ENCODE measurements at places on chromosomes 16 and 17. TPM values are rescaled to one million over a fixed set of nuclear protein-coding genes. Genes with fewer than 3 reads are reported as not detected.

DNA sequence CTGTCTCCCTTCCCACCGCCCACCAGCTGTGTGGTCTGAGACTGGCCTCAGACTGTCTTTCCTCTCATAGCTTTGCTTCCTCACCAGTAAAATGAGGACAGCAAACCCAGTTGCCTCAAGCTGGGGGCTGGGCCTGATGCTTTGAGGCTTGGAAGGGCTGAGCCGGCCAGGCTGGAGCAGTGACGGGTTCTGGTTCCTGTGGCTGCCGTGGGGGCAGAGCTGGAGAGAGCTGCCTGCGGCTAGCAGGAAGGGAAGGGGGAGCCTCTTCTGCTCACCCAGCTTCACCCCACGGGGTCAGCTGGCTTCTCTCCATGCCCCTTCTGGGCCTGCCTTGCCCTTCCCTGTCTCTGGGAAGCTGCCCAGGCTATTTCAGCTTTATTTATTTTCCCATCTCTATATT, 23.7 kb downstream of the LASP1 start:
- H3K4me1 ChIP-seq, result peaks cover 21% of the 10 kb centered on the region
- no peaks in the 10 kb centered on the region for H3K36me3 ChIP-seq
- no peak for DNase-seq
- peaks cover 12% of the 10 kb centered on the region for H3K27me3 ChIP-seq

GRCh38 chr17:20032636-20033035, 23.5 kb downstream of the SPECC1 start:
- no peaks in the 10 kb centered on the region for H3K4me1 ChIP-seq
- H3K36me3 ChIP-seq, result no peaks in the 10 kb centered on the region
- no peaks in the 10 kb centered on the region for H3K27me3 ChIP-seq
- H3K4me3 ChIP-seq, result no peak overlapping the region

Gene NMT1
- 96.5 TPM for total RNA-seq

- H3K36me3 ChIP-seq, result peaks cover 5% of the 10 kb centered on the region
- H3K4me3 ChIP-seq, result no peak overlapping the region
- H3K27ac ChIP-seq, result peak overlapping the region; percentile 77
- H3K4me1 ChIP-seq, result peaks cover 13% of the 10 kb centered on the region
- H3K27me3 ChIP-seq, result peaks cover 7% of the 10 kb centered on the region
- DNase-seq, result no peak
These were observed 15.7 kb upstream of the MC1R start for GRCh38 chr16:89902980-89903379.

GRCh38 chr17:13400491-13400890, 201.2 kb downstream of the HS3ST3A1 start:
- no peak for DNase-seq
- no peak overlapping the region for H3K27ac ChIP-seq
- peaks cover 5% of the 10 kb centered on the region for H3K4me1 ChIP-seq
- no peak overlapping the region for H3K4me3 ChIP-seq

Data from glutamatergic neuron (in vitro differentiated cells).